ENCODE measurements at places on chromosomes 16 and 17. TPM values are rescaled to one million over a fixed set of nuclear protein-coding genes. Genes with fewer than 3 reads are reported as not detected.
A peak's percentile ranks its signal among the peaks of the same experiment; 100 is the strongest.

- peak; percentile 99 for DNase-seq
Observed at GRCh38 chr17:8435245-8436168, at the start of gene NDEL1. NDEL1 (plus strand) TSS chr17:8435884; CDS start chr17:8444272, 8,388 bp downstream.

DNA sequence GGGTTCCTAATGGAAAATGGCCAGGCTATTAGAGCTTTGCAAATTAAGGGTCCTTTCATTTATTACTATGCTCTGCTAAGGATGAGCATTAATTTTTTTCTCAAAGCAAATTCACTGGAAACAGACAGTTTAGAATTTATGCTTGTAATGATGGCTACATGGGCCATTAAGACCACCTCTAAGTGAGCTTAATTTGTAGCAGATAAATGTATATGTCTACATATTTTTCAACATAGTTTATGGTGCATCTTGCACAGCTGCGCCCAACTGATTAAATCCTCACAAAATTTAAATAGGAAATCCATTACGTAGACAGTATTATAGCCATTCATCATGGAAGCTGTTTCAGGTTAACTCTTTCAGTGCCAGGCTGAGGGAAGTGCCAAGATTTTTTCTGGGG, 220.9 kb downstream of the CBLN1 start:
- no peak for DNase-seq

- no peak for DNase-seq
Observed at GRCh38 chr17:49404361-49404760, 10.3 kb downstream of the PHB1 start.

Gene CAVIN1
- 24.6 TPM for total RNA-seq

Gene KRT25
- not detected for total RNA-seq
